ENCODE measurements at places on chromosomes 1 and 21. TPM values are rescaled to one million over a fixed set of nuclear protein-coding genes. Genes with fewer than 3 reads are reported as not detected.

DNA sequence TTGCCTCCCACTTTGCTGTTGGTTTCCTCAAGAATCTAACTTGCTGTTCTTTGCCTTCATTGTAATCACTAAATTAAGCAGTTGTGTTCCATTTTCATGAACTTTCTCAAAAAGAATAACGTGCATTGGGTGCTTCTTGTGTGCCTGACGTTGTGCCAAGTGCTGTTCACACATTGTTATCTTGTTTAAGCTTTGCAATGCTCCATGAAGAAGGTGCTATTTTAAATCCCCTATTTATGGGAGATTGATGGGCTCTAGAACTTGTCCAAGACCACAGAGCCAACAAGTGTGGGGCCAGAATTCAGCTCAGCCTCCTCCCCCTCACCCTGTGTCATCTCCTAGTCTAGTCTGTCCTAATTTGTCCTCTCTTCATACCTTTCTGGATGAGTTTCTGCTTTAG, 199.8 kb downstream of the C1orf94 start:
- no peak for DNase-seq

GRCh38 chr1:99811075-99811474, 39.1 kb upstream of the AGL start:
- no peak for DNase-seq

DNA sequence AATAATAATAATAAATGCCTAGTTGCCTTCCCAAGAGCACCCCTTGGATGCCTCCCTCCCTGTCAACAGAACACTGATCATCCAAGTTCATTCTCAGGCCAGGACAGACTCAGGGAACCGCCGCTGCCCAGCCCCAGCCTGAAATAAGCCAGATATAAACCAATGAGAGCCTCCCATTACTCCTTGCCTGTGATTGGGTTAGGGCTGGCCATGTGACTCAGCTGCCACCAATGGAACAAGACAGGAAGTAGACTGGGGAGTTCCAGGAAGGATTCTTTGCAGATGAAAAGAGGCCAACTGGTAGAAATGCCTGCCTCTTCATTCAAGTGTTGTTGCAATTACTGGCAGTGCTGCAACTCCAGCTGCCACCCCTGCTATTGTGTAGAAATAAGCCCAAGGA, 146.4 kb upstream of the TIAM1 start:
- no peak for DNase-seq

GRCh38 chr1:215482079-215482478, 85.0 kb upstream of the KCTD3 start:
- DNase-seq = no peak

KLF17 gene
- not detected for total RNA-seq

DNA sequence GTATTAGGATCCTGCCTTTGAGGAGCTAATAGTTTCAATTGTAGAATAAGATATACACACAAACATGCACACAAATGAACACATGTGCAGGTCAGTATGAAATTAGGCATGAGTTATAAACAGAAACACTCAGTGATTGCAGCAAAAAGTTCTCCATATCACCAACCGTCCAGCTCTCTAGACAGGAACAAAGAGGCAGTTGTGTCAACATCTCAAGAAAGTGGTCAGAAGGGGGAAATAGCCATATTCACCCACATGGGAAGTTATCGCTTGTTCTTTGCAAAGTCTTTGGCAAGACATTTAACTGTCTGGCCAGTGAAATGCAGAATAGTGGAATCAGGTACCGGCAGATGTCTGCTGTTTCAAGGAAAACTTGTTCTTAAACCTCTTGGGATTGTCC, 29.4 kb upstream of the PIGC start:
- no peak for DNase-seq

LRRC71 gene
- total RNA-seq = not detected

GRCh38 chr21:42238185-42238934, 19.4 kb downstream of the ABCG1 start:
- DNase-seq = peak; percentile 67

- no peak for DNase-seq
Measured at GRCh38 chr1:242426271-242426905, 98.1 kb downstream of the PLD5 start.

FMO3 gene
- not detected for total RNA-seq

- no peak for DNase-seq
Measured at GRCh38 chr1:170071378-170071777, 3.1 kb downstream of the KIFAP3 start.

DNA sequence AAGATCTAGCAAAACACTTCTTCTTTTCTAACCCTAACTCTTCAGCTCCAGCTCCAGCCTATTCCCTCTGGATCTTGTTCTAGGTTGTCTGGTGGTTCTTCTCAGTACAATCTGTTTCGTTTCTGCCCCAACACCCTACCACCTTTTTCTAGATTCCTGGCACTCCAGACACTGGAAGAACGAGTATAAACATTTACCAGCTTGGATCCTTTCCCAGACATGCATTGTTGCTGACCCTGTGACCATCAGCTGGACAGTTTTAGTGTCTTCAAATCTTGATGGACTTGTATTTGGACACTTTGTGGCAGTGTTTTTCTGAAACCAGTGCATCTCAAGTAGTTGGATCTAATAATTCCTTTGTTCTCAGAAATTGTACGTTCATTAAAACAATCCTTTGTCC, 30.6 kb upstream of the CACNA1E start:
- DNase-seq = no peak

DNA sequence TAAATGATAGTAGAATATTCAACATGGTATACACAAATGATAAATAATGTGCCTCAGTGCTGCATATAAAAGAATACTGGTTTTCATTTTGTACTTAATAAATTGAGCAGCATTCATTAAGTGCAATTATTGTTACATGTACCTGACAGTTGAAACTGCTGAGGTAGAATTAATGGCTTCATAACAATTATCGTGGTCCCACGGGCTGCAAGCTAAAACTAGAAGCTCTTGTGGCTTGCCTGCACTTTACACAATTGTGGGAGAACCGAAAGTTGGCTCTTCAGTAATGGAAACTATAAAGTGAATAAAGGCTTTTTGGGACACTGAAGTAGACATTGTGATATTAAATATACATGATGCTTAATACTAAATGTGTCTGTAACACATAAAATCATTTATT, 23.2 kb downstream of the INSL5 start:
- DNase-seq = no peak

JAM2 gene
- 1.2 TPM for total RNA-seq

HSD3B1 gene
- total RNA-seq = not detected

DNA sequence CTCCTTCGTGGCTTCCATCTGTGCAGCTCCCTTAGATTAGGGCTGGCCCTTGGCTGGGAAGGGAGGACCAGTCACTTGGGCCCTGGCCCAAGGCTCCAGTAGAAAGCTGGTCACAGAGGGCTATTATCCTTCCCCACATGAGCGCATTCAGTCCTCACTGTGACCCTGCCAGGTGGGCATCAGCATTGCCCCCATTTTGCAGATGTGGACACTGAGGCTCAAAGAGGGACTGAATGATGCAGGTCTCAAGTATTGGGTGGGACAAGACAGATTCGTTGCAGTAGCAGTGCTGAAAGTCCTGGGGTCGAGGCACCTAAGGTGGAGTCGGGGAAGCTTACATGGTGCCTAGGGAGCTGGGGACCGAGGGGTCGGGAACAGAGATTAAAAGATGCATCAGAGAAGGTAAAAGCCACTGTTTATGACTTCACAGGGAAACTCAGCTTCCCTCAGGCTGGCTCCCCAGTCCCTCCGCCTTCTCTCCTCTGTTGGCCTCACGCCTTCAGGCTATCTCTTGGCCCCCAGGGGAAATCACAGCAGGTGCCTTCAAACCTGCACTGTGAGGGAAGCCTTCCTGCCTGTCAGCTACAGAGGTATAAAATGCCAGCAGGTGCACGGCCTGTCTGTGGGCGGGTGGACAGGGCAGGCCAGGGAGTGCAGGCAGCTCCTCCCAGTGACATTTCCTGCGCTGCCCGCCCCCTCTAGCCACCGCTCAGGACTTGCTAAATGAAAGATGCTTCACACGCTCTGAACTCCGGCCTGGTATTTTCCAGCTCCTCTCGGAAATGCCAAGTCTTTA, 178.4 kb downstream of the GRIK3 start:
- DNase-seq = no peak

DNA sequence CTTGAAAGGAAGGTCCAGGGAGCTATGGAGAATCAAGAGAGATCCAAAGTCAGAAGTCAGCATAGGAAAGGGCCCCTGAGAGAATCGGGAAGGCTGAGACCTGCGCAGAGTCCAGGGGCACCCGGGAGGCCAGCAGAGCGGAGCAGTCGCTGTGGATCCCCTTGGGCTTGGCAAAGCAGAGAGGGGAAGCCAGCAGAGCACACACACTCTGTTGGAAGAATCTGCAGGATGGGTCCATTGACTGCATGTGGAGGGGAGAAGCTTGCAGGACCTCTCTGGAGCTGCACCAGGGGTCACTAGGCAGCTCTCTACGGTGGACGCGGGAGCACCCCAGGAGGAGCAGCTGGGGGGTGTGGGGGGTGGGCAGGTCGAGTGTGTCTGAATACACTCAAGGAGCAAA, 6.4 kb downstream of the RIPK4 start:
- DNase-seq = no peak

GRCh38 chr1:51303315-51303714, 27.0 kb downstream of the TTC39A start:
- no peak for DNase-seq

RIMKLA gene
- total RNA-seq = 3.2 TPM

FCAMR gene
- not detected for total RNA-seq

EPHA2 gene
- total RNA-seq = 0.22 TPM

Measured in activated CD4-positive, alpha-beta memory T cell treated with anti-CD3 and anti-CD28 coated beads for 36 hours (primary cell).